Coronary artery (tissue), 2 donors: ENCODE measurements at places on chromosomes 13 and 19.

DNA sequence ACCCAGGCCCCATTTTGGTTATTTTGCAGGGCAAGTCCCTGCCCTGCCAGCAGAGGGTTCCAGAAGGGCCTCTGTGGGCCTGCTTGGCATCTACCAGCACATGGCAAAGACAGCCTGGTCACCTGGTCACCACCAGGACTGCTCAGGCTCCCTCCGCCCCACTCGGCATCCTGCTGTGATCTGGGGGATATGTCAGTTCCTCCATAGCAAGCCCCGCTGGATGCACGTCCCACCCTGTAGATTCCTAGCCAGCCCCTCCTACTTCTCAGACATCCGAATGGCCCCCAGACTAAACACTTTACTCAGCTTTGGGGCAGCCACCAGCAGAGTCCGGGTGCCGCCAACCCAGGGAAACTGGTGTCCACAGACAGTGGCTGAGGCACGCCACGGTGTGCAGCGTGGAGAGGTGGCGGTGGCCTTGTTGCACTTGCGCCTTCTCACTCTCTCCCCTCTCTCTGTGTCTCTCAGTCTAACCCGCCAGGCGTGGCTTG lies 31.8 kb upstream of the USE1 start:
- no peak for DNase-seq

GRCh38 chr13:111328574-111329410 lies 8.3 kb downstream of the TEX29 start:
- peak; percentile 67 for DNase-seq

DNA sequence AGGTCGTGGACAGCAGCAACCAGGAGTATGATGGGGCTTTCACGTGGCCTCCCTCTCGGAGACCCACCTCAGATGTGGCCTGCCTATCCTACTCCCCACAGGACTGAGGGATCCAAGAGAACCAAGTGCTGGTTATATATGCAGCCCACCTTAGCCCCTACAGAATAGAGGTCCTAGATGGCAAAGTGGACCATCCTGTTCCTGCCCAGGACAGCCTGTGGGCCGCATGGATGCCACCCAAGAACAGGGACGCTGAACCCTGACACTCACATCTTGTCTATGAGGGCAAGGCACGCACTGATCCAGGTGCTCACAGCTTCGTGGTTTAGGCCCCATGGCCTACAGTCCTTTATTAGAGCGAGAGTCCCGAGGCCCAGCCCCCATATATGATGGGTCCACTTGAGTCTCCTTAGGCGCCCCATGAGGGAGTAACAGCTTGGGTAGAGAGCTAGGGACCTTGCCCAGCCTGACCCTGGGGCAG lies 1.5 kb upstream of the SLC27A5 start:
- DNase-seq = no peak

GRCh38 chr19:3189702-3190469 lies 4.2 kb downstream of the NCLN start:
- DNase-seq = no peak

- DNase-seq = no peak
Measured at GRCh38 chr13:41710771-41711170, 250.1 kb downstream of the VWA8 start.

- DNase-seq = no peak
Measured at GRCh38 chr19:10603873-10604459, 16.9 kb upstream of the AP1M2 start.

GRCh38 chr19:3129112-3129511 lies 6.7 kb upstream of the GNA15 start:
- DNase-seq = no peak

GRCh38 chr13:51626749-51627148 lies 42.5 kb downstream of the WDFY2 start:
- no peak for DNase-seq

DNA sequence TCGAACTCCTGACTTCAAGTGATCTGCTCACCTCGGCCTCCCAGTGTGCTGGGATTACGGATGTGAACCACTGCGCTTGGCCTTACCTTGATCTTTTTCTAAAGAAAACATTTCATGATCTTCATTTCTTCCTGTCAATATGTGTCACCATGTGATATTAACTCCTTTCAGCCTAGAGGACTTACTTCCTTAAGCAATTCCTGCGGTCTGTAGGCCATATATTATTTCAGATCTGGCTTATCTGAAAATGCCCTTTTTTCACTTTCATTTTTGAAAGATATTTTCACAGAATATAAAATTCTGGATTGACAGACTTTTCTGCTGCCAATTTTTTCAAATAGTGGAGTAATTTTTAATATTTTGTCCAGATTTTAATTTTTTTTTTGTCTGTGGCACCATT lies 2.0 kb upstream of the GPR32 start:
- DNase-seq = no peak

DNA sequence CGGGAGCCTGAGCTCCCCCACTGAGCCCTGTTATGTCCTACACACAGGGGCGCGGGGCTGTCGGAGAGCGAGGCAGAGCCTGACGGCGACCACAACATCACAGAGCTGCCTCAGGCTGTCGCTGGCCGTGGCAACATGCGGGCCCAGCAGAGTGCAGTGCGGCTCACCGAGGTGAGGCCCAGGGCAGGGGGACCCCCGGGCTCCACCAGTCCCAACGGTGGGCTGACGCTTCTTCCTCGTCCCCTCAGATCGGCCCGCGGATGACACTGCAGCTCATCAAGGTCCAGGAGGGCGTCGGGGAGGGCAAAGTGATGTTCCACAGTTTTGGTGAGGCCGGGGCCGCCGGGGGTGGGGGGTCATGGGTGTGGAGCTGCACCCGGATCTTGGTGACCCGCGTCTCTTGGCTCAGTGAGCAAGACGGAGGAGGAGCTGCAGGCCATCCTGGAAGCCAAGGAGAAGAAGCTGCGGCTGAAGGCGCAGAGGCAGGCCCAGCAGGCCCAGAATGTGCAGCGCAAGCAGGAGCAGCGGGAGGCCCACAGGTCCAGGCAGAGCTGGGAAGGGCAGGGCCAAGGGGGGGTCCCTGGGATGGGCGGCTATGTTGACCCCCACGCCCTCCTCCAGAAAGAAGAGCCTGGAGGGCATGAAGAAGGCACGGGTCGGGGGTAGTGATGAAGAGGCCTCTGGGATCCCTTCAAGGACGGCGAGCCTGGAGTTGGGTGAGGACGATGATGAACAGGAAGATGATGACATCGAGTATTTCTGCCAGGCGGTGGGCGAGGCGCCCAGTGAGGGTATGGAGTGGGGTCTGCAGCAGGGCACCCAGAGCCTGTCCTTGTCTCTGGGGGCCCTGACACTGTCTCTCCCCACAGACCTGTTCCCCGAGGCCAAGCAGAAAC lies 1.2 kb upstream of the P2RY11 start:
- no peak for DNase-seq

DNA sequence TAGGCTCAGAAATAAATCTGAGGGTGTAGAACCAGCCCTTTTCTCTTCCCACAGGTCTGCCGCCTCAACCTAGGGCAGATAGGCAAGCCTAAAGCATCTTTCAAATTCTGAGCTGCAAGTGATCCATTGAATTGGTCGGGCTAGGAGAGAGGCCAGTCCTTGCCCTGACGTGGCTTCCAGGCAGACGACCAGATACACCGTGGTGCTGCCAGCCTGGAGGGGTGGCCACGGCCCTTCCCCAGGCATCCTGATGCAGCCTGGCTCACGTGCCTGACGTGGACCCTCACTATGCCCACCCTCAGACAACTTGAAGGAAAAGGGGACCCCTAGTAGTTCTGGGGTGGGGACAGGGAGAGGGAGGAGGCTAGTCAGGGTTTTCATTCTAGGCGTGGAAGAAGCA lies 859.3 kb upstream of the KLHL1 start:
- no peak for DNase-seq

DNA sequence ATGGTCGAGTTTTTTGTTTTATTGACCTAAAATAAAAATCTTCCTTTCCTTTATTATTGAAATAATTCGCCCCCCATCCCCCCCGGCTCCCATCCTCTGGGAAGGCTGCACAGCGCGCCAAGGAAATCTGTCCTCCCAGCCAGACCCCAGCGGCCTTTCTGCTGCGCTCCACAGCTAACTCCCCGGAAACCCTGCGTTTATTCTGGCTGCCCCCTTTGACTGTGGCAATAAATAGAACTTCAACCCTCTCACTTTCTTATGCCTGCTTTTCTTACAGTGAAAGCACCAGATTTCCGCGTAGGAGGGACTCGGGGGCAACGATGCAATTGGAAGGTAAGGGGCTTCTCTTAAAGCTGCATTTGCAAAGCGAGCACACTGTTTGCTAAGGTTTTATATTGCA lies 9.7 kb upstream of the C19orf12 start:
- DNase-seq = no peak

- no peak for DNase-seq
Measured at GRCh38 chr13:77898097-77898496, 20.5 kb downstream of the EDNRB start.

DNA sequence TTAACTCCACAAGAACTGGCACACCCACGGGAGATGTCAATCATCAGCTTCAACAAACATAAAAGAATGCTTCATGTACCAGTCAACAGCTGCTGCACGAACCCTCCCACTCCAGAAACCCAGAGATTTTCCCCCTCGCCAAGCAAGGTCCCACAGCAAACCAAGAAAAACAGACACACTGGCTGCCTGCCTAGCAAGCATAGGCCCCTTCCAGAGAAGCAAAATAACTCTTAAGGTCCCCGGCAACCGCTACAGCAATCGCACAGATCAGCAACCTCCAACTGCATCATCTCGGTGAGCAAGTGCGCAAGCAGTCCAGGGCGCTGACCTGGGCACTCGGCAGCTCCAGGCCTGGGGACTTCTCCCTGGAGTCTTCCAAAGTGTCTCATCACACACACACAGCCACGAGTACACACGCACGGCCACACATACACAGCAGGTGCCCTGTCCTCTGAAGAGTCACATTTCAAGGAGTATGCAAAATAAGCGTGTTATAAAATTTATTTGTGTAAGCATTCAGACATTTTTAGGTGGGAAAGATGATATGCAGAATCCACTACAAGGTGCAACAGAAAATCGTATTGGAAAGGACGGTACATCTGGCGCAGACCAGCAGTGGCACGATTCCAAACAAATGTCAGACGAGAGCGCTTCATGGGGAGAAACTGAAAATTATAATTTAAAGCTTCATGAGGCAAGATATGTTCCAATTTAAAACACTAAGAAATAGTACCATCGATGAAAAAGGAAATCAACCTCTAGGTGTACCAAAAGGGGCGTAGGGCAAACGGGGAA lies 125.0 kb downstream of the STK24 start:
- DNase-seq = peak; percentile 94

DNA sequence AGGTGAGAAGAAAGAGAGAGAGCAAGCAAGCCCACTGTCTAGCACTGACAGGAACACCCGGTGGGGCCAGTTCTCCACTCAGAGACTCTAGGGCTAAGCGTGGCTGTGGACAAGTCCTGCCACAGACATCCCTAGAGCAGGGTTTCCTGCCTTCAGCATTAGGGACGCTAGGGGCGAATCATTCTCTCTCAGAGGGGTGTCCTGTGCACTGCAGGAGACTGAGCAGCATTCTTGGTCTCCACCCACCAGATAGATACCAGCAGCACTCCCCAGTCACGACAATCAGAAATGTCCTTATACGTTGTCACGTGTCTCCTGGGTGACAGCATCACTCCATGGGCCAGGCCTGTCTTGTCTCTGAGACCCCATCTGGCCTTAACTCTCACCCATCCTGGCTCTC lies 1.5 kb downstream of the OR10H1 start:
- DNase-seq = no peak

- DNase-seq = no peak
Measured at GRCh38 chr19:29515706-29516357, 10.0 kb upstream of the VSTM2B start.

DNA sequence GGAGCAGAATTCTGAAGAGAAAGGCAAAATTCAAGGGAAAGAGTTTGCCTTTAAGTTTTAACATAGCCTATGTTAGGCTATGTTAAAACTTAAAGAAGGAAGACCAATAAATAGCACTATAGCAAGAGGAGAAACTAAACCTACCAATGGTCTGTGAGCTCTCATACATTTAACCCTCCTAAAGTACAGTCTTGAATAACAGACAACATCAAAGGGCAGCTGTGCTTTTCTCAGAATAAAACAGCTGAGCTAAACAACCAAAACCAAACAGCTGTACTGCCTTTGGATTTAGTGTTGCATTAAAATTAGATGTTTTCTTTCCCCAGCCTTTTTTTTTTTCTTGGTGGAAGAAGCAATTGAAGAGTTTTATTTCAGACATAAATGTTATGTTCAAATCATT lies 34.0 kb downstream of the KLF5 start:
- DNase-seq = no peak

GRCh38 chr13:87035526-87035925 lies 635.6 kb upstream of the SLITRK5 start:
- DNase-seq = no peak

GRCh38 chr13:32045982-32046785 lies 14.6 kb downstream of the FRY start:
- DNase-seq = no peak

GRCh38 chr19:18593367-18594095 lies 4.9 kb downstream of the REX1BD start:
- no peak for DNase-seq

DNA sequence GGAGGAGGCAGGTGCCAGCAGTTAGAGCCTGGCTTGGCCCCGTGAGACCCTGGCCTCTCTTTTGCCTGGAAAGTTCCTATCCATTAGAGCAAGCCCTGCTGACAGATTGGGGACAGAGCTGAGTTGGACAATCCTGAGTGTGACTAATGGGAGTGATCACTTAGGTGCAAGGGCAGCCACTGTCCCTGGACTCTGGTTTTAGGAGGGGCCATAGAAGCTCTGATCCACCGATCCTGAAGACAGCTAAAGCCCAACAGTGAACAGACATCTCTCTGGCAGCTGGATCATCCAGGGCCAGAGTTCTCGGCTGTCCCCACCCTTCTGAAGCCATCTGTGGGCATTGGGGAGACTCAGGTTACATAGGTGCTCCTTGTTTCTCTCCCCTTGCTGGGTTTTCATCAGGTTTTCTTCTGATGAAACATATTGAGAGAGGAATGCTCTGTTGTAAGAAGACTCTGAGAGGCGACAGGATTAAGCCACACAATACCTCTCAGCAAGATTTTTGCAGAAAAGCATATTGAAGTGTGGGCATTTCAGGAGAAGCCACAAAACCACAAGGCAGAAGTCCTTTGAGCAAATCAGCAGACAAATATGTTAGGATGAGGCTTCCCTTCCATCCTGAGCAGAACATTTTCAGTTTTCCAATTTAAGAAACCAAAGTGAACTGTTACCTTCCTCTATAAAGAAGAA lies 288.0 kb upstream of the MAB21L1 start:
- DNase-seq = no peak

- DNase-seq = peak; percentile 45
Measured at GRCh38 chr13:51920267-51920666, 58.5 kb downstream of the CCDC70 start.

GRCh38 chr13:91078093-91078679 lies 269.3 kb upstream of the MIR17HG start:
- DNase-seq = no peak

DNA sequence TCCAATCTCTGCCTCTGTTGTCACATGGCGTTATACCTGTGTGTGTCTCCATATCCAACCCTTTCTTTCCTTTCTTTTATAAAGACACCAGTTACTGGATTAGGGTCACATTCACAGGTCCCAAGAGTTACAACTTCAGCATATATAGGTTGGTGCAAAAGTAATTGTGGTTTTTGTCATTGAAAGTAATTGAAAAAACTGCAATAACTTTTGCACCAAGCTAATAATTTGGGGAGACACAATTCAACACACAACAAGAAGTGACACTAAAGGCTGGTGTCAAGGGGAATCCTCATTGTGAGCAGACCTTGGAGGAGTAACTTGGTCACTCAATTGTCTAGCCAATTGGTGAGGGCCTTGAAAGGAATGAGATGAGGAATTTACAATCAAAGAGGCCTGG lies 1366.1 kb downstream of the PCDH9 start:
- DNase-seq = no peak

GRCh38 chr19:2533686-2534422 lies 57.9 kb downstream of the GADD45B start:
- no peak for DNase-seq

GRCh38 chr13:71677124-71677523 lies 189.9 kb downstream of the DACH1 start:
- DNase-seq = no peak
